Hepatic stellate cell (primary cell): ENCODE measurements at places on chromosomes 16 and 17.
A peak's percentile ranks its signal among the peaks of the same experiment; 100 is the strongest.

DNA sequence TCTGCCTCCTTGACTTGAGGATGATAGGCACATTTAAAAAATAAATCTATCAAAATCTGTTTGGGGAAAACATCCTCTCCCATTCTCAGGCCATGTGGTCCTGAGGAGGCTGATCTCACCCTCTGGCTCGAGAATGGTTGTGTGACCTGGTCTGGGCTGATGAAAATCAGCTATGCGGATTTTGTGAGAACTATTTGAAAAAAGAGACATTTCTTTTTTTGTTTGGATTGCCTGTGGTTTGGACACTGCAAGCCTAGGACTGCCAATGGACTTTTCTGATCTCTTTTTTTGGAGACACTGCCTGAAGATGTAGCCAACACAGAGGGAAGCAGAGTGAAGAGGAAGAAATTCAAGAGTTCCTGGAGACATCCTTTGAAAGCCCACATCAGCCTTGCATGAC, 145.9 kb downstream of the HS3ST3B1 start:
- DNase-seq, result no peak

DNA sequence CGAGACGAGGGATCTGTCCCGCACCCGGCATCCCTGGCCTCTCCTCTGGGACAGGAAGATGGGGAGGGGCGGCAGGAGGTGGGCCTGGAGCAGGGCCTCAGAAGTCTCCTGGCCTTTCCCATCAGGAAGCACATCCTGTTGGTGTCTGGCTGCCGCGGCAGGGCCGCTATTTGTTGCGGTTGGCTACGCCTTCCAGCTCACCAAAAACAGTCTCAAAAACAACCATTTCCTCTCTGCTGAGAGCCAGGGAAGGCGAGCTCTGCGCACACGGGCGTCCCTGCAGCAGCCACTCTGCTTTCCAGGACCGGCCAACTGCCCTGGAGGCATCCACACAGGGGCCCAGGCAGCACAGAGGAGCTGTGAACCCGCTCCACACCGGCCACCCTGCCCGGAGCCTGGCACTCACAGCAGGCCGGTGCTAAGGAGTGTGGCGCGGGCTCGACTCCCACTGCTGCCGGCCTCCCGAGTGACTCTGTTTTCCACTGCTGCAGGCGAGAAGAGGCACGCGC, at the start of gene TMEM204:
TMEM204 (plus strand) TSS at position 224 of the 509 bp plus-strand sequence. CDS start 610 bp downstream, outside the sequence.
- DNase-seq, result peak; percentile 85

- no peak for DNase-seq
Measured at GRCh38 chr16:79845033-79845733, 244.6 kb upstream of the MAF start.

DNA sequence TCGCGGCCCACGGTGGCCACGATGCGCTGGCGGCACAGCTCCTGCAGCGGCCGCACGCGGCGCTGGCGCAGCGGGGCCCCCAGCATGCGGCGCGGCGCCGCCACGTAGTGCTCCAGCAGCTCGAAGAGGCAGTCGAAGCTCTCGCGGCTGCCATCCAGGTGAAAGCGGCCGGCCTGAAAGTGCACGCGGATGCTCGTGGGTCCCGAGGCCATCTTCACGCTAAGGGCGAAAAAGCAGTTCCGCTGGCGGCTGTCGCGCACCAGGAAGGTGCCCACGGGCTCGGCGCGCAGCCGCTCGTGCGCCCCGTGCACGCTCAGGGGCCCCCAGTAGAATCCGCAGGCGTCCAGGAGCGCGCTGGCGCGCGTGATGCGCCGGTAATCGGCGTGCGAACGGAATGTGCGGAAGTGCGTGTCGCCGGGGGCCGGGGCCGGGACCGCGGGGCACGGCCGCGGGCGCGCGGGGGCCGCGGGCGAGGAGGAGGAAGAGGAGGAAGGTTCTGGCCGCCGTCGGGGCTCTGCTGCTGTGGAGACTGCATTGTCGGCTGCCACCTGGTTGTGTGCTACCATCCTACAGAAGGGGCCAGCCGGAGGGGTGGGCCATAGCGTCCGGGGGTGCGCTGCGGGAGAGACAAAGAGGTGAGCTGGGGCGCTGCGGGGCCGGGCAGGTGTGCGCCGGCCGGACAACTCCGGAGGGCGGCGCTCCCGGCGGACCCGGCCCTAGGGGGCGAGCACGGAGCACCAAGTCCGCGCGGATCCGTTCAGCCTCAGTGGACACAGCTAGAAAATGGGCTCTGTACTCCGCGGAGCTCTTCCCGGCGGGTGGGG, 879 bp downstream of the SOCS1 start:
- DNase-seq, result peak; percentile 52

DNA sequence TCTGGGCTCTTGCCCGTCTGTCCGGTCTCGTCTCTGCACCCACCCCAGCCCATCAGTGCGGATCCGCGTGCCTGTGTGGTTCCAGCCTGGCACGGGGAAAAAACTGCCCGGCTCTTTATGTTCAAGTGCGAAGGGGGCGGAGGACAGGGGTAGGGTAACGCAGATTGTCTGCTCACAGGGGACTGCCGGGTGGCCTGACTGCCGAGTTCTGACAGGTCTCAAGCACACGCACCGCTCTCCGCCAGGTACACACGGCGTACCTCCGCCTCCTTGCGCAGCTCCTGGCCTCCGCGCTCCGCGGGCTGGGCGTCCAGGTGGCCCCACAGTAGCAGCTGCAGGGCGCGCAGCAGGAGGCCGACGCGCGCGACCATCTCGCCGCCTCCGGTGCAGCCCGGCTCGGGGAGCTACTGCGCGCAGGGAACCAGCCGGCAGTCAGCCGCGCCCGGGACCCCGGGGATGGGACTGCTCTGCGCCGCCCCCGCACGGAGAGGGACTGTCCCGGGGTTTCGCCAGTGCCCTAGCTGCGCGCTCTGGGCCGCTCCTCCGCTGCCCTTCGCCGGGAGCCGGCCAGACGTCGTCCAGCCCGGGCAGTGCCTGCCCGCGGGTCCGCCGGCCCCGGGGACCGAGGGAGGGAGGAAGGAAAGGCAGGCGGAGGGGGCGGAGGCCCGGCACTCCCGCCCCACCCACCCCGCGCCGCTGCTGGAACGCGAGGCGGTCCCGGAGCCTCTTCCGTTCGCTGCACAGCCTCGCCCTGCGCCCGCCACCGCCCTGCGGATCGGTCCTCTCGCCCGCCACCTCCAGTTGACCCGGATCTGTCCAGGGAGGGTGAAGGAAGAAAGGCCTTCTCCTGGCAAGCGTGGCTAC, at the start of gene MMP28:
MMP28 (minus strand) TSS at position 635 of the 864 bp plus-strand sequence; CDS start at position 371, 264 bp downstream.
- DNase-seq, result peak; percentile 47
